ENCODE measurements at places on chromosomes 6 and 20.
A peak's percentile ranks its signal among the peaks of the same experiment; 100 is the strongest.

DNA sequence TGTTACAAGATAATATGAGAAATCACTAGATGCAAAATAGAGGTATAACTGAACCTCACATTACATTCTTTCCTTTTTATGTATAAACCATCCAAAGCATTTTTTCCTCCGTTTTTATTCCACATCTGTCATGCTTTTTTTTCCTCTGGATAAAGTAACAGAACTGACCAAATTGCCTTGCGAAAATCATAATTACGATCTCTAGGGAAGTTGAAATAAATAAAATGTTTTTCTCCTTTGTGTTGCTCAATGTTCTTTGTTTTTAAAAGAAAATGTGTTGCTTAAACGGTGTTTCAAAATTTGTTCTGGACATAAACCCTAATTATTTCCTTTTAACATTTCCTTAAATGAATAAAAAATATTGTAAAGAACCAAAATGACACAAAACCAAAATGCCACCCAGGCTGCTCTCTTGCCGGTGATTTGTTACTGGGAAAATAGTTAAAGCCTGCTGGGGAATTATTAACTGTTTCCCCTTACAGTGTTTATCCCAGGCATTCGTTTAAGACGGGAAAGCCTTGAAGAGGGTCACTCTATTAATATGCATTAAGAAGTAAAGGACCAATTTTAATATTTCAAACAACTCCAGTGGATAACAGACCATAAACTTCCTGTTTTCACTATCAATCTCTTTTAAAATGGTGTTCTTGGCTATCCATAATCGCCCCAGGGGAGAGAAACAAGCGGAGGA lies 1.7 kb upstream of the ADGRB3 start:
- peak overlapping the region; percentile 99 for H3K4me3 ChIP-seq
- H3K36me3 ChIP-seq: no peaks in the 10 kb centered on the region
- H3K27me3 ChIP-seq: peaks cover 9% of the 10 kb centered on the region

DNA sequence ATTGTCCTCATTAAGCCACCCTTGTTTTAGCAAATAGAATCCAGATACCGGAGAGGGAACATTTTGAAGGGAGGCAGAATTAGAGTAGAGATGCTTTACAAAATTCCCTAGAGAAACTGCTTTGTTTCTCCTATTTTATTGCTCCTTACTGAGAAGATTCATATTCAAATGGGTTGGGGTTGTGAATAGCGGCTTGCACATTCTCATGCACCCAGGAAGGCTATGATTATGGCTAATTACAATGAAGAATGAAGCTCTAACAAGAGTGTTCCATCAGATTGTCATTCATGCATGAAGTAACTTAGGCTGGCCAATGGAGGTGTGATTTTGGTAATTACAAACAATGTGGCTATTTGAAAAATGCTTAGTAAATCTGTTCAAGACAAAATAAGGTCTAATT lies 129.6 kb downstream of the PACRG start:
- DNase-seq: no peak
- H3K4me1 ChIP-seq: peaks cover 23% of the 10 kb centered on the region
- no peaks in the 10 kb centered on the region for H3K36me3 ChIP-seq
- no peaks in the 10 kb centered on the region for H3K27me3 ChIP-seq
- H3K27ac ChIP-seq: peak overlapping the region; percentile 96

DNA sequence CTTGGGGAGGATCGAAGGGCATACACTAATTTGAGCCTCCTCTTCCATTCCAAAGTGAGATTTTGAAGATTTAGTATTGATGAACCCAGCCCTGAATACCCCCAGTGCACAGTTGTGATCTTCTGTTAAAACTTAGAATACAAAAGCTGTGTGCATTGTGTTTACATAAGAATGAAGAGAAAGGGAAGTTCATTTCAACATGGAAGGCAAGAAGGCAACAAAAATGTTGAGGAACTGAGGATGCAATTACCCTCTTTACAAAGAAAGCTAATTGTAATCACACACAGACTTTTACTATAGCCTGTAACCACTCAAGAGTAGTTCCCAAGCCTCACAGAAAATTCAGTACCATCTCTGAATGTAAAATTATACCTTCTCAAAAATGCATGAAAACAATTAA lies 49.3 kb downstream of the GFOD1 start:
- no peaks in the 10 kb centered on the region for H3K27me3 ChIP-seq
- DNase-seq: no peak
- no peaks in the 10 kb centered on the region for H3K4me1 ChIP-seq

- no peaks in the 10 kb centered on the region for H3K27me3 ChIP-seq
- H3K4me3 ChIP-seq: no peak overlapping the region
- no peaks in the 10 kb centered on the region for H3K4me1 ChIP-seq
- no peak overlapping the region for H3K27ac ChIP-seq
- no peak for DNase-seq
- no peaks in the 10 kb centered on the region for H3K36me3 ChIP-seq
Measured at GRCh38 chr6:125863023-125863422, 72.3 kb downstream of the NCOA7 start.

DNA sequence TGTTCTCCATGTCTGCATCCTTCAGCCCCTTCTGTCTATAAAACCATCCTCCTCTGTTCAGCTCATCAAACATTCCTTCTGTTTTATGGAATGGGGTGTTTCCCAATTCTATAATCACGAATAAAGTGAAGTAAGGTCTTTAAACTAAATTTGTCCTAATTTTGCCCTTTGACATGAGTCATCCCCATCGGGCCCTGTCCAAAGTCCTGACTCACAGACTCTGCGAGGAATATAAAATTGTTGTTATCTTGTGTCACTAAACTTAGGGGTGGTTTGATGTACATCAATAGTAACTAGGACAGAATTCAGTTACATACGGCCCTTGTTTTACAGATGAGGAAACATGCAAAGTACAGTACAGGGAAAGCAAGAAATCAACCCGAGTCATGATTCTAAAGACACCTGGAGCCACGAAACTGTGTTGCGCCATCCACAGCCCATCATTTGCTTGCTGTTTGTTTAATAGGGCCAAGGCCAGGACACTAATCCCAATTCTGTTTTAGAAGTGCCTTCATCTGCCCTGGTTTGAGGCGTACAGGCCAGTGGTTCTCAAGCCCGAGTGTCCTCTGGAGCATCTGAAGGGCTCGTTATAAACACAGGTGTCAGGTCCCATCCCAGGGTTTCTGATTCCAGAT lies 2.8 kb downstream of the ACSS1 start:
- no peaks in the 10 kb centered on the region for H3K36me3 ChIP-seq
- H3K4me3 ChIP-seq: no peak overlapping the region
- H3K4me1 ChIP-seq: no peaks in the 10 kb centered on the region
- peaks cover 9% of the 10 kb centered on the region for H3K27me3 ChIP-seq
- DNase-seq: no peak
- no peak overlapping the region for H3K27ac ChIP-seq

- no peak overlapping the region for H3K4me3 ChIP-seq
- H3K27me3 ChIP-seq: no peaks in the 10 kb centered on the region
- no peaks in the 10 kb centered on the region for H3K4me1 ChIP-seq
Measured at GRCh38 chr6:123316733-123317323, 319.9 kb downstream of the TRDN start.

- no peaks in the 10 kb centered on the region for H3K4me1 ChIP-seq
- DNase-seq: peak; percentile 93
- peaks cover 1% of the 10 kb centered on the region for H3K27me3 ChIP-seq
- peaks cover 11% of the 10 kb centered on the region for H3K36me3 ChIP-seq
Measured at GRCh38 chr6:64330694-64331307, 695.2 kb downstream of the PHF3 start.

DNA sequence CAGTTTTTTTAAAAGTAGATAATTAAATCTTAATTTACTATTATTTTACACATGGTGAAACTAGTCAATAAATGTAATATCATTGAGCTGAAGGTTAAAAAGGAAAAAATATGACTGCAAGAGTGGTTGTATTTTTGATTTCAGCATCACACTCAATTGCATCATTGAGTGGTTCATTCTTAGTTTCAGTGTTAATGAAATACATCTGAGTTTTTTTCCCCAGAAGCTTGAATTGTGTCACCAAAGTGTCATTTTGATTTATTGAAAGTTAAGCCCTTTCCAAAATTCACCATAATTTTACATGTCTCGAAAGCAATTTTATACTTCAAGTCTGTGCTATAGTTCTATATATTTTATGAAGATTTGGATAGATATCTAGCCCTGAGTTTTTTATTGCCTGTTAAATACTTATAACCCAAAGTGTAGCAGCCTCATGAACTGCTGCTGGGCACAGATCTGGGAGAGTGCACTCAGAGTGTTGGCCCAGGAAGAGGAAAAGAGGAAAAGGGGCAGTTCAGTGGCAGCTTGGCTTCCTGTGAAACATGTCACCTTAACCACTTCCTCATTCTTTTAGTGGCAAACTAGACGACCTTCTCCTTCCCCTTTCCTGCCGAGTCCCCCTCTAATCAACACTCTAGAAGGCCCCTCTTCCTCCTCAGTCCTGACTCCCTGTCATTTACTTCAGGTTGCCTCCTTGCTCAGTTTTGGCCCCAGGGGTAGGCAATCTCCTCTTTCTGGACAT lies 140.7 kb downstream of the ESR1 start:
- no peak overlapping the region for H3K4me3 ChIP-seq
- H3K4me1 ChIP-seq: no peaks in the 10 kb centered on the region
- no peaks in the 10 kb centered on the region for H3K36me3 ChIP-seq
- no peaks in the 10 kb centered on the region for H3K27me3 ChIP-seq

GRCh38 chr6:169274781-169275180 lies 21.1 kb upstream of the THBS2 start:
- H3K27me3 ChIP-seq: no peaks in the 10 kb centered on the region
- no peak for DNase-seq
- H3K4me3 ChIP-seq: no peak overlapping the region

- no peaks in the 10 kb centered on the region for H3K36me3 ChIP-seq
- DNase-seq: no peak
- H3K4me1 ChIP-seq: peaks cover 5% of the 10 kb centered on the region
- no peak overlapping the region for H3K27ac ChIP-seq
- no peaks in the 10 kb centered on the region for H3K27me3 ChIP-seq
- no peak overlapping the region for H3K4me3 ChIP-seq
Measured at GRCh38 chr20:14576196-14576877, 238.9 kb upstream of the FLRT3 start.

DNA sequence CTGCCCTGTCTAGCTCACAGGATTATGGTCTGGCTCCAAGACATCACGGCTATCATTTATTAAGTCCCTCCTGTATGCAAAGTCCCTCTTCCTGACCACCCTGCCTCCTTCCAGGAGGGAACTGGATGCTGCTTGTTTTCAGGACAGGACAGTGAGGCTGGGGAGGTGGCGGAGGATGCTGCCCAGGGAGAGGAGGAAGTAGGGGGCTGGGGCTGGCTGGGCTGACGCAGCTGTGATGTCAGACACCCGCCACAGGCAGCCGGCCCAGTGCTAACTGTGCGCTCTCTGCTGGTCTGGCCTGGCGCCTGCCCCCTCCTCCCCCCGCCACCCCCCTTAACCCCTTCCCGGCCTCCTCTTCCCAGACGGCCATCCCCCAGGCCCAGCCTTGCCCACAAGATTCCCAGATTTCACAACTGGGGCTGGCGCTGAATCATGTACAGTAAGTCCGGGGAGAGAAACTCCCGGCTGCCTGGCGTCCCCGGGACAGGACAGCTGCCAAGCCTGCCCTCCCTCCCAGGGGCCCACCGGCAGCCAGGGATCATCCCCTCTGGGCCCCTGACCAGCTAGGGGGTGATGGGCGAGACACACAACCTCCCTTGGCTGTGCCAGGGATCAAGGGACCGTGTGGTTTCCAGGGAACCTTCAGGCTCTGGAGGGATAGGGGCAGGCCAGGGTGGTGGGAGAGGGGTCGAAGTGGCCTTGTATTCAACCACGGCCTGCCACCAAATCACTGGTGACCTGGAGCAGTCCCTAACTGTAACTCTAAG lies 118.1 kb downstream of the CEBPB start:
- no peak overlapping the region for H3K27ac ChIP-seq
- no peak overlapping the region for H3K4me3 ChIP-seq
- H3K27me3 ChIP-seq: peaks cover 3% of the 10 kb centered on the region
- no peak for DNase-seq
- peaks cover 7% of the 10 kb centered on the region for H3K4me1 ChIP-seq

- DNase-seq: no peak
- H3K4me1 ChIP-seq: no peaks in the 10 kb centered on the region
- H3K27me3 ChIP-seq: no peaks in the 10 kb centered on the region
- H3K4me3 ChIP-seq: no peak overlapping the region
Measured at GRCh38 chr6:7813704-7814103, 87.8 kb downstream of the BMP6 start.

DNA sequence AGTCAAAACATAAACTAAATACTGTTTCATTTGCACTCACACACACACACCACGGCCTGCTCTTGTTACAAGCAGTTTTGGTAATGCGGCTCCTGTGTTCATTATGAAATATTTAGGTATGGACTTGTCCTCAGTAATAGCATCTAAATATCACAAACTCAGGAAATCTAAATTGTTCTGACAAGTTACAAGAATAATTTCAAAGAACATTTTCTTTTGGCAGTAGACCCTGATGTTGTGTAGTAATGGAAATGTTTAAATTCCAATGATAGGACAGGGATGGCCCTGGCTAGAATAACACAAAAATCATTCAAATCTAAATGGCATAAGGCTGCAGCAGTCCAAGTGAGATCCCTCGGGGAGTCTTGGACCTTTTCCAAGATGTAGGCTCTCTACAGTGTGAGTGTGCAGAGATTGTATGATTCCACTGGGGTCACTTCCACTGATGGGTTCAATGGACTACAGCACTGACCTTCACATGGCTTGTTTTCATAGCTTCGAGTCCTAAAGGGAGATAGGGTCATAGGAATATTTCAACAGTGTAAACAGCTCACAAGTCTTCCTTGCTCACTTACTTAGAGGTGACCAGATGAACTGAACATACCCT lies 210.6 kb upstream of the PLCB4 start:
- no peaks in the 10 kb centered on the region for H3K4me1 ChIP-seq
- no peaks in the 10 kb centered on the region for H3K36me3 ChIP-seq
- no peaks in the 10 kb centered on the region for H3K27me3 ChIP-seq
- DNase-seq: no peak

DNA sequence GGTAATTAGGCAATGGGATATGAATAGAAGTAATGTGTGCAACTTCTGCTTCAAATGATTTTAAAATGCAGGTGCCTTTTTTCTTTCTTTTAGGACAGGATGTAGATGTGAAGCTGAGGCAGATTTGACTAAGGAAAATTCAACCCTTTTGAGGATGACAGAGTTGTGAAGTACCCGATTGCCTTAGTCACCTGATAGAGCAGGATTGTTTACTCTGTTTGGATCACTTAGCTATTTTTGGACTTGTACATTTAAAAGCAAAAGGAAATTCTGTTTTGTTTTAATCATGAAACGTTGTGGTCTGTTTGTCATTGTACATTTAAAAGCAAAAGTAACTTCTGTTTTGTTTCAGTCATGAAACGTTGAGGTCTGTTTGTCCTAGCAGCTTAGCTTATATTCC lies 143.4 kb downstream of the FAM83B start:
- H3K27ac ChIP-seq: no peak overlapping the region
- no peak for DNase-seq
- no peaks in the 10 kb centered on the region for H3K27me3 ChIP-seq
- H3K4me3 ChIP-seq: no peak overlapping the region

DNA sequence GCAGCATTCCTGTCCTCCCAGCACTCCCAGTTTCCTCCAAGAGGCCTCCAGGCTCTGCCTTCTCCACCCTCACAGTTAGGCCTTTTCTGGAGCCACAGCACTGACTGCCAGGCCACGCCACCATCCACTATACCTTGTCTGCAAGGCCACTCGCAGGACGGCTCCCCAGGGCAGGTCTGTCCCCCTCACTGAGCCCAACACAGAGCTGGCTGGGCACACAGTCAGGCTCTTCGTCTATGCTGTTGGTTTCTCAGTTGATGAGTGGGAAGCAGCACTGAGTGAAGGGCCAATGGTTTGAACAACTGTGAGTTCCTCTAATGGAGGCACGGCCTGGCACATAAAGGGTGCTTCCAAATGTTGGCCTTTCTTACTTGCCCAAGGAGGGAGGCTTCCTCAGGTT lies 95.2 kb downstream of the GRM4 start:
- H3K27ac ChIP-seq: no peak overlapping the region
- H3K27me3 ChIP-seq: peaks cover 10% of the 10 kb centered on the region
- no peaks in the 10 kb centered on the region for H3K36me3 ChIP-seq
- no peak overlapping the region for H3K4me3 ChIP-seq
